Hepatocyte (in vitro differentiated cells): ENCODE measurements at places on chromosomes 3 and 15. TPM values are rescaled to one million over a fixed set of nuclear protein-coding genes. Genes with fewer than 3 reads are reported as not detected.

LRRC49 gene
- total RNA-seq: 7.8 and 11.6 TPM in 2 replicates

FBXO40 gene
- total RNA-seq: not detected in 2 replicates

SH3GL3 gene
- total RNA-seq: 8.7 and 13.9 TPM in 2 replicates

GOLGA6A gene
- not detected in 2 replicates for total RNA-seq

GOLGA8T gene
- not detected in 2 replicates for total RNA-seq

SLC15A2 gene
- total RNA-seq: 6.5 and 11.2 TPM in 2 replicates

TGM5 gene
- not detected in 2 replicates for total RNA-seq

IGSF10 gene
- total RNA-seq: 1.0 and 1.4 TPM in 2 replicates

SNX33 gene
- total RNA-seq: 14.8 and 17.8 TPM in 2 replicates

SHISA5 gene
- 172 and 192 TPM in 2 replicates for total RNA-seq

SOX2 gene
- total RNA-seq: 2.4 and 3.5 TPM in 2 replicates

ANKRD34C gene
- 0.04 TPM in 1 of 2 replicates, not detected in the other for total RNA-seq

CASR gene
- 0.32 and 0.37 TPM in 2 replicates for total RNA-seq

EAF2 gene
- total RNA-seq: 3.6 and 7.4 TPM in 2 replicates

SLC22A13 gene
- 0.77 TPM in 1 of 2 replicates, not detected in the other for total RNA-seq

TRPM1 gene
- not detected in 2 replicates for total RNA-seq

C3orf20 gene
- total RNA-seq: 0.07 TPM in 1 of 2 replicates, not detected in the other

PDHB gene
- 122 and 150 TPM in 2 replicates for total RNA-seq

GRIP2 gene
- 0.73 and 1.0 TPM in 2 replicates for total RNA-seq

AGTR1 gene
- 8.0 and 11.2 TPM in 2 replicates for total RNA-seq

PIF1 gene
- total RNA-seq: 0.76 and 1.5 TPM in 2 replicates

ACOX2 gene
- 20.1 and 26.2 TPM in 2 replicates for total RNA-seq

VWA5B2 gene
- 0.40 and 3.2 TPM in 2 replicates for total RNA-seq

TGM4 gene
- total RNA-seq: 0.43 TPM in 1 of 2 replicates, not detected in the other

CATSPER2 gene
- total RNA-seq: 0.83 and 3.9 TPM in 2 replicates
